ENCODE measurements at places on chromosomes 12 and 14.

DNA sequence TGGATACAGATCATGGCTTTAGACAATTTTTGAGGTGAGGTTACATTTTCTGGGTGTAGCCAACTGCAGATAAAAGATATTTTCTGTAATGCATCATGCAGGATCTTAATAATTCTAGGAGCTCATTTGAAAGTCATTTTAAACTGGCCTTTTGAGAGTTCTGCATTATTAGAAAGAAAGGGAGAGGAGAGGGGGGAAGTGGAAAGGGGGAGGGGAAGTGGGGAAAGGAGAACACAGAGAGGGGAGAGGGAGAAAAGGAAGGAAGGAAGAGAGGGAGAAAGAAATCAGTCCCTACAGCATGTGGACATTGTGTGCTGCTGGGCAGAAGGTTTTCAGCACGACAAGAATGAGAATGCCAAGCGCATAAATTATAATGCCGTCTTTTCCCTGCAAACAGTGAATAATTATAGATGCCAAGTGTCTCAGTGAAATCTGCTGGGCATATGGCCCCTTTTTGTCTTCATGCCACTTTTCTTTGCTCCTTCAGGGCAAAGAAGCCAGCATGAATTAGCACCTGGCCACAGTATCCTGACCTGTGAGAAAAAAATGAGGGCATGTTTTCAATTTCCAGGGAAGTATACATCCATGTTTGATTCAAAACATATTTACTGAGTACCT, 22.7 kb upstream of the PPP2R5C start:
- no peak for DNase-seq

DNA sequence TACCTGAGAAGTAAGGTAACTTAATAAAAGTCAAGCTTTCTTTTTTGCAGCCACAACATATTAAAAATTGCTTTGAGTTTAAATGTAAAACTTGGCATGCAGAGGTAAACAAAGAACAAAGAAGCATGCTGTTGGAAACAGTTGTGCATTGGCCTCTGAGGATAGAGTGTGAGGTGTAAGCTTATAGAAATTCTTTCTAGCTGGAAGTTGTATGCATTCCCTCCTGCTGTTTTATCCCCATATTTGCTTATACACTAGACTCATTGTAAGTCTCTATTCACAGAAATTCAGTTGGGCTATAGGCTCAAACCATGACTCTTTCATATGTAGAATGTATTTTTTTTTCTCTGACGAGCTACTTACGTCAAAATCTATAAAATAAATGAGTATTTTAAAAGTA, 316.3 kb downstream of the SLC6A15 start:
- no peak for DNase-seq

DNA sequence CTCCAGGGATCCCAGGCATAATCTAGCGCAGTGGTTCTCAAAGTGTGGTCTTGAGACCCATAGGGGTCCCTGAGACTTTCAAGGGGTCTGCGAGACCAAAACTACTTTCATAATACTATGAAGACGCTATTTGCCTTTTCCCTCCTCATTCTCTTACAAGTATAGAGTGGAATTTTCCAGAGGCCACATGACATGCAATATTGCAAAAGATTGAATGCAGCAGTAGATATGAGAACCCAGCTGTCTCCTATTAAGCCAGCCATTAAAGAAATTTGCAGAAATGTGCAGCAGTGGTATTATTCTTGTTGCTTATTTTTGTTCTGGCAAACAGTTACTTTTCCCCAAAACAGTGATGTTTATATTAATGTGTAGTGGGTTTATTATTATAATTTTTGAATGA, 62.8 kb downstream of the VWF start:
- no peak for DNase-seq

DNA sequence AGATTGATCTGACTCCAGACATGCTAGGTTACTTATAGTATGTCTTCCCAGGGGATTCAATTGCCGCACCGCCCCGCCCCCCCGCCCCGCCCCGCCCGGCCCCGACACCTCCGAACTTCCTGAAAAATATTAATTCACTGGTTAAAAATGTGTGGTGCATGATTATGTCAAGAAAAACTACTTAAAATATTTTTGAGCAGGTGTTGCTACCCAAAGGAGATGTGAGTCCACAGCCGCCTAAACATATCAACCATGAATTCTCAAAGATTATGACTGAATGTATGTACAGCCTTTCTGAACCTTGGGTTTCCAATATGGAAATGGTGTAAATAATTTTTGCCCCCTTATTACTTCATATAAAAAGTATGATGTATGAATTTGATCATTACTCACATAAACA, 2.7 kb upstream of the RIMKLB start:
- DNase-seq: no peak

DNA sequence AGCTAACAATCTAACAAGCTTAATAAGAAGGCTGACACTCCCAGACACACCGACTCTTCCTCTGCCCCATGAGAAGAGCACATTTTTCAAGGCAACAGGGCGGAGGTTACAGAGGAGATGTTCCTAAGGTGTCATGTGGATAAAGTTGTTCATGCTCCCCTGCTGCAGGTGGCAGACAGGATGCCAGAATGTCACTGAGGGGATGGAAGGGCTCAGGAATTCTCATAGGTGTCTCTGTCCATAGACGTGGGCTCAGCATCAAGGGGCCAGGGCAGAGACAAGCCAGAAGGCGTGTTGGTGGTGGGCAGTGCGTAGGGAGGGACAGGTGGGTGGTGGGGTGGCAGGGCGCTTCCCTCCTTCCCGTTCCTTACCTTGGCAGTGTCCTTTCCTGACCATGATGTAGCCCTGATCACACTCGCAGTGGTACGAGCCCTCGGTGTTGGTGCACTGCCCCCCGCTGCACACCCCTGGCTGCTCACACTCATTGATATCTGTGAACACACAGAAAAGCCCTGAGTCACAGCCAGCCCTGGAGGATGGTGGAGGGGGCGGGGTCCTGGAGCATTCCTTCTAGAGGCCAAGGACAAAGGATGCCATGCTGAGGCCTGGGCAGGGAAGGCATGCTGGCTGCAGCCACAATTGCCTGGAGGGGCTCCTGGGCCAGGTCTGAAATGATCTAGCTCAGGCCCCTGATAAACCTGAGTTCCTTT, 23.0 kb downstream of the ISCA2 start:
- DNase-seq: no peak

DNA sequence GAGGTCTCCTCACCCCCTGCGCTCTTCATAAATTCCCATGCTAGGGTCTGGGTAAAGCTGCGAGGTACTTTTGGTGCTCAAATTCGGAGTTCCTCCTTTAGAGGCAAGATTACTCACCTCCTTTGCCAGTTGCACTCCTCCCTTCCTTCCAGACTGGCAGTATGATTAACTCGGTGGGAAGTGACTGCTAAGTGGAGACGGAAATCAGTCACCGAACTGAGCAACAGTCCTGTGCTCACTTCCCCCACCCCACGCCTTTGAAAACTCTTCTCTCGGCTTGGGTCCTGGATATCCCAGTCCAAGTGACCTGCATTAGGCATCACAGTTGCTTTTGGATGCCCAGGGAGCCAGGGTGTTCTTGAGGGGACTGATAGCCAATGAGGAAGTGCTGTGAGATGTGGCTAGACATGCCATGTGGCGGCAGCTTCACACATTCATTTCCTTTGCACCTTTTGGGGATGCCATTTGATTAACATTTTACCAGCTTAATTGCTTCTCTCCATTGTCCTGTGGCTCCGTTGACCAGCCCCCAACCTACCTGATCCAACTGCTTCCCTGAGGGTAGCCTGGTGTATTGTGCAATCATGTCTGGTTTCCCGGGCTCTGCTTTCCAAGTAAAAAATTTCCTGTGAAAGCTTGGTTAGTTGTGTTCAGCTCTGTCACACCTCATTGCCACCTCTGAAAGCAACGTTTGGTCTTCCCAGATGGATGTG, 840 bp downstream of the PNP start:
- DNase-seq: peak; percentile 82

GRCh38 chr12:25332143-25332542, 81.4 kb upstream of the KRAS start:
- DNase-seq: no peak

DNA sequence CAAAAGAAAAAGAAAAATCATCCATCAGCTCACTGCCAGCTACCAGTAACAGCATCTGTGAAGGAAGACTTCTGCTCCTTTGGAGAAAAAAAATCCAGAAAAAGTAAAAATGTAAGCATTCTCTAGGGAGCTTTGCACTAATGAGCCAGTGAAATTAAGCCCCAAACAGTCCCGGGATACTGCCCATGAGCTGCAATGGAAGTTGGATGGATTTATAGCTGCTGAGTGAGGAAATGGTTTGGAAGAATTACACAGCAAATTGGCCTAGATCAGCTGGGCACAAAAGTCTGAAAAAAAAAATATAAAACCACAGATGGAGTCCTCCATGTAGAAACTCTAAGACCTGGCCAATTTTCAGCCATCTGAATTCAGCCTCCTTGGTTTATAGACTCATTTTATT, 462.9 kb upstream of the USP15 start:
- no peak for DNase-seq

GRCh38 chr14:33432407-33433023, 493.8 kb downstream of the NPAS3 start:
- no peak for DNase-seq

GRCh38 chr14:91693346-91693745, 38.5 kb downstream of the CATSPERB start:
- no peak for DNase-seq

DNA sequence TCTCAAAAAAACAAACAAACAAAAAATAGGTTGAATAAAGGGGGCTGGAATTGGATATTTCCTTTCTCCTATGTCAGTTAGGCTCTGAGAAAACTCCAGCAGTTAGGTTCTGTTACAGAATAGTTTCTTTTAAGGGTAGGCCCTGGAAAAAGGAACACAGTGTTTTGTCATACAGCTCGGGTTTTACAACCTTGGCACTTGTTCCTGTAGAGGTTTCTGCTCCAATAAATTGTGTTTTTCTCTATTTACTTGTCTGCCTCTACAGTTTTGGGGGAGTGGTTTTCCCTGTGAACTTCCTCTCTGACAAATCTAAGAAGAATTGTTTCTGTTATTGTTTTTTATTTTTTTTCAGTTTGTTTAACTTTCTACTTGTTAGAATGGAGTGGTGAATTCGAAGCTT, 167.6 kb downstream of the ACSS3 start:
- no peak for DNase-seq

- DNase-seq: peak; percentile 87
These were observed 30.6 kb downstream of the CLECL1 start for GRCh38 chr12:9702255-9702654.

- DNase-seq: no peak
These were observed 737 bp upstream of the TEX52 start for GRCh38 chr12:2857576-2857975.

DNA sequence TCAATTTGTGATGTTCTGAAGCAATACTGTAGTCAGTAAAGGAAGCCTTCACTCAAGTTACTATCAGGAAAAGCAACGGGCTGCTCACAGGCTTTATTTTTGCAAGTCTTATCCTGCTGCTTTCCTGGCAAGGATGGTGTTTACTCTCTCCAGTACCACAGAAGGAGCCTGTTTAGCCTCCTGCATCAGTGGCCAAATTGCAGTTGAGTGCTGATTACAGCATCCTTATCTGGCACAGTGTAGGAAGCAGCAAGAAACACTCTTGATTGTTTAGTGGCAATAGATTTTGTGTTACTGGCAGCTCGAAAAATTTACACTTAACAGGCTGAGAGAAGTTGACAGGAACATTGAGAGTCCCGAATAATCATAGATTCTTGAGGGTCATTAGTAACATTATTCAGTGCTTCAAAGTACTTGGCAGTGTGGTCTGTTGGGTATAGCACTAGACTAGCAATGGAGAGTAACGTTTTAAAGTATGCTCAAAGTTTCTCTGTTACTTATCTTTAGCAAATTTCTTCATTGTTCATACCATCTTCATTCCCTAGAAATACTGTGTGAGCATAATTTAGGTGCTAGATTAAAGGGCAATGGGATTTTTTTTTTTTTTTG, 11.7 kb downstream of the TULP3 start:
- DNase-seq: no peak

GRCh38 chr12:45725631-45726602, 3.6 kb upstream of the ARID2 start:
- peak; percentile 81 for DNase-seq

DNA sequence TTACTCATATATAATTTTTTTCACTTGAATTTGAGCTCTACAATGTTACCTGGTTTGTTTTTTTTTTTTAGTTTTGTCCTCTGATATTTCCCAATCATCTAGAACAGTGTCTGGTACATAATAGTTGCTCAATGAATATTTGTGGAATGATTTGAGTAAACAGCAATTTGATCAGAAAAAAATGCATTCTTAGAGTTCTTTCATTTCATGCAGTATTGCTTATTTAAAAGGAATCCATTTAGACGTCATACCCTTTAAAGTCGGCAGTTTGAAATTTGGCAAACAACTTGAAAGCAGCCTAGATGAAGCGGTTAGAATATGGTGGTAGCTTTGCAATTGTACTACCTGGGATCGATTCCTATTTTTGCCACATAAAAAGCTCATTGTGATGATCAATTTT, 140.0 kb downstream of the PDE3A start:
- no peak for DNase-seq

GRCh38 chr12:12837025-12837812, 24.1 kb downstream of the DDX47 start:
- peak; percentile 75 for DNase-seq

- DNase-seq: no peak
These were observed 124.2 kb downstream of the TTC7B start for GRCh38 chr14:90692061-90692460.

- DNase-seq: no peak
These were observed 1119.6 kb upstream of the FLRT2 start for GRCh38 chr14:84410344-84410743.

- DNase-seq: peak; percentile 75
These were observed 1.7 kb upstream of the C12orf56 start for GRCh38 chr12:64392221-64392620.

- DNase-seq: no peak
These were observed 14.8 kb downstream of the KMT5A start for GRCh38 chr12:123398550-123399254.

DNA sequence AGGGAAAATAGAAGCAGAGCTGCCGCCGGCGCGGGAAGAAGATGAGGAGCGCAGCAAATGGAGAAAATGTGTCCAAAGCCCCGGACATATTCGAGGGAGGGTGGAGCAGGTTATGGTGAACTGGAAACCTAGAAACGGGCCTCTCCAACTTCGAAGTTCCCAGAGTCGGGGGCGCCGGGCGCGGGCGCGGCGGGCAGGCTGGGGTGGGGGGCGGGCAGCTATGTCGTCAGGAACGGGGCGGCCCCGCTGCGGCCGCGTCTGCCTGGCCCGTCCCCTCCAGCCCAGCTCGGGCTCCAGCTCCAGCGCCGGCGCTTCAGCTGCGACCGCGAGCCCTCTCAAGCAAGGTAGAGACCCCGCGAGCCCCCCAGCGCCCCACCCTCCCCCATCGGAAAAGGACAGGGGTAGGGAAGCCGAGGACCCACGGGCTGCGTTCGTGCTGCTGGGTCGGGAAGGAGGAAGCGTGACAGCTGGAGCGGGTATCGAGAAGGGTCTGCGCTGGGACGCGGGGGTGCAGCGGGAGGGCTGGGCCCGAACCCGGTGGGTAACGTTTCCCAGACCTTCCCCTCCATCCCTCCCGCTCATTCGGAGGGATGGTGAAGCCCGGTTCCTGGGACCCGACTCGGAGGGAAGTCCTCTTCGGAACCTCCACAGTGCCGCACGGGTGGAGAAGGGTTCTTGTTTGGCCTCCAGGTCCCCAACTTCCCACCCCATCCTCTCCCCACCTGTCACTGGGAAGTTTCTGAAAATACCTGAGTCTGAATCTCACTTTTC, 1.0 kb downstream of the DGKA start:
- peak; percentile 79 for DNase-seq
